Spinal cord (tissue), 10 donors: ENCODE measurements at places on chromosomes 3 and 15.
A peak's percentile ranks its signal among the peaks of the same experiment; 100 is the strongest.

- H3K27me3 ChIP-seq, result no peaks in the 10 kb centered on the region
- H3K4me1 ChIP-seq, result peaks cover 28% of the 10 kb centered on the region
- H3K4me3 ChIP-seq, result peak overlapping the region; percentile 100
- peaks cover 22% of the 10 kb centered on the region for H3K36me3 ChIP-seq
Observed at GRCh38 chr15:40806672-40807027, 239 bp upstream of the ZFYVE19 start.

DNA sequence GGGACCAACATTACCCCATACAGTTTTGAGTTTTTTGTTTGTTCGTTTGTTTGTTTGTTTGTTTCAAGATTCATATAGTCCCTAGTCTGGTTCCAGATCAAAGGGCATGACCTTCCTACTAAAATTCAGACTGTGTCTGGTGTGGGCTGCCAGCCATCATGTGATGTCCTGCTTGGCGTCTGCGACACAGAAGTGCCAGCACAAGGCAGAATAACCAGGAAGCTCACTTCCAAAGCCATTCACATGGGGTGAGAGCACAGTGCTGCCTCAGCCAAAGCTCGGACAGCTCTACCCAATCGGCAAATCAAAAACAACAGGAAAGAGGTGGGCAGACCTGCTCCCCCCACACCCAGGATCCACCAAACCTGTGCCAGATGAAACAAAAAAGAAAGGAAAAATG lies 142.6 kb upstream of the THBS1 start:
- no peak overlapping the region for H3K27ac ChIP-seq
- no peak overlapping the region for H3K4me3 ChIP-seq
- peaks cover 3% of the 10 kb centered on the region for H3K4me1 ChIP-seq
- no peaks in the 10 kb centered on the region for H3K27me3 ChIP-seq
- DNase-seq, result no peak

- no peak overlapping the region for H3K27ac ChIP-seq
- H3K4me3 ChIP-seq, result no peak overlapping the region
- no peak for DNase-seq
- H3K27me3 ChIP-seq, result no peaks in the 10 kb centered on the region
- H3K36me3 ChIP-seq, result no peaks in the 10 kb centered on the region
Observed at GRCh38 chr15:76973906-76974305, 21.0 kb upstream of the PSTPIP1 start.

- H3K27ac ChIP-seq, result no peak overlapping the region
- no peak overlapping the region for H3K4me3 ChIP-seq
- no peaks in the 10 kb centered on the region for H3K27me3 ChIP-seq
- no peak for DNase-seq
Observed at GRCh38 chr15:92051716-92052115, 198.2 kb downstream of the SLCO3A1 start.

DNA sequence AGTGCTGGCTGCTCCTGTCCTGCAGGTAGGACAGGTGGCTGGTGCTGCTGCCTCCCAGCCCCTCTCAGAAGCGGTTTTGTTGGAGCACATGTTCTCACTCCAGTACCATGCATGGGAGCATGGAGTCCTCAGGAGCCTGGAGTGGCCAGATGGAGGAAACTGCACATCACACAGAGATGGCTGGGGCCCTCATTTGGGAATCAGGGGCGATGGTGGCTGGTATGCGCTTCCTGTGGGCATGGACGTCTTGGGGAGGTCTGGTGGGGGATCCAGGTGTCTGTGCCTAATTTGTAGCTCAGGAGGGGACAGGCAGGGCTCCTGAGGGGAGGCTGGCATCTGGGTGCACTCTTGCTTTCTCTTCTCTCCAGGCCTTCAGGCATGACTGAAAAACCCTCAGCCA lies 168.2 kb downstream of the KLF13 start:
- no peaks in the 10 kb centered on the region for H3K27me3 ChIP-seq
- no peak overlapping the region for H3K27ac ChIP-seq
- no peak for DNase-seq

- no peaks in the 10 kb centered on the region for H3K27me3 ChIP-seq
- DNase-seq, result no peak
- H3K4me1 ChIP-seq, result peaks cover under 1% of the 10 kb centered on the region
- no peak overlapping the region for H3K27ac ChIP-seq
Observed at GRCh38 chr3:138323971-138324370, 5.7 kb downstream of the NME9 start.
